Adrenal gland (tissue), 19 donors: ENCODE measurements at places on chromosomes 7 and 10. TPM values are rescaled to one million over a fixed set of nuclear protein-coding genes. Genes with fewer than 3 reads are reported as not detected.

FAM25C gene
- polyA plus RNA-seq: not detected

WNT8B gene
- 0.03 TPM for polyA plus RNA-seq

PTPN20 gene
- polyA plus RNA-seq: 4.5 TPM

FOXK1 gene
- 9.0 TPM for polyA plus RNA-seq

OTUD1 gene
- 11.3 TPM for polyA plus RNA-seq
